Ureter (tissue), 1 donor: ENCODE measurements at places on chromosomes 1 and 21. TPM values are rescaled to one million over a fixed set of nuclear protein-coding genes. Genes with fewer than 3 reads are reported as not detected.

GRCh38 chr1:73604739-73605138 lies 593.2 kb downstream of the LRRIQ3 start:
- DNase-seq: no peak

- no peak for DNase-seq
Observed at GRCh38 chr1:7948960-7949359, 8.3 kb upstream of the TNFRSF9 start.

Gene C8B
- total RNA-seq: not detected

- DNase-seq: no peak
Observed at GRCh38 chr1:2855206-2856065, 53.9 kb upstream of the TTC34 start.

- DNase-seq: peak; percentile 66
Observed at GRCh38 chr1:38559446-38560165, 300.0 kb downstream of the RRAGC start.

Gene PSMD4
- 120 TPM for total RNA-seq

- DNase-seq: no peak
Observed at GRCh38 chr1:232143315-232143886, 486.5 kb downstream of the SIPA1L2 start.

Gene SPRR2G
- not detected for total RNA-seq

DNA sequence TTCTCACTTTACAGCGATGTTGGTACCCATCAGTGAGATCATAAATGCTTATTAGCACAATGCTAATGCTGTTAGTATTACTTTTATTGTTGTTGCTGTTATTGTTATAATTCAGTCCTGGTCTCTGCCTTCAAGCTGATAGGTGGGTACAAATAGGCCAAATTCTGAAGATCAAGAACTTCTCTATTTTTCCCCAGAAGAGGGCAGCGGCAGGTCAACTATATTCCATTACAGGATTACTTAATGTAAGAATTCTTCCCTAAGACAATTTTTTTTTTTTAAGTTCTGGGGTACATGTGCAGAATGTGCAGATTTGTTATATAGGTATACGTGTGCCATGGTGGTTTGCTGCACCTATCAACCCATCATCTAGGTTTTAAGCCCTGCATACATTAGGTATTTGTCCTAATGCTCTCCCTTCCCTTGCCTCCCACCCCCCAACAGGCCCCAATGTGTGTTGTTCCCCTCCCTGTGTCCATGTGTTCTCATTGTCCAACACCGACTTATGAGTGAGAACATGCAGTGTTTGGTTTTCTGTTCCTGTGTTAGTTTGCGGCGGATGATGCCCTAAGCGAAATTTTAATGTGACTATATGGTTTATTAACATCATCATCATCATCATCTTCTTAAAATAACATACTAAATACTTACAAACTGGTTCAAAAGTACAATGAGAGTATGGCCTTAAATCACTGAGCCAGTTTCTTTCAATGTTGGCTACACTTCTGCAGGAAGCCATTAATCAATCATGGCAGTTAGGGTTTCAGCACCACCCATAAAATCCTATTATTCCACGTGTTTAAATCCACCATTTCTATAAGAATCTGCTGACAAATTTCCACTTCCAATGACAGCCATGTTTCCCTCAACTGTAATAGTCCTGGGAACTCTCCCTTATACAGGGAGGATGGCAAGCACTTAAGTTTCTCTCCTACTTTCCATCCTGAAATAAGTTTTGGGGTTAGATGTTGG lies 19.2 kb downstream of the SLC19A2 start:
- no peak for DNase-seq

DNA sequence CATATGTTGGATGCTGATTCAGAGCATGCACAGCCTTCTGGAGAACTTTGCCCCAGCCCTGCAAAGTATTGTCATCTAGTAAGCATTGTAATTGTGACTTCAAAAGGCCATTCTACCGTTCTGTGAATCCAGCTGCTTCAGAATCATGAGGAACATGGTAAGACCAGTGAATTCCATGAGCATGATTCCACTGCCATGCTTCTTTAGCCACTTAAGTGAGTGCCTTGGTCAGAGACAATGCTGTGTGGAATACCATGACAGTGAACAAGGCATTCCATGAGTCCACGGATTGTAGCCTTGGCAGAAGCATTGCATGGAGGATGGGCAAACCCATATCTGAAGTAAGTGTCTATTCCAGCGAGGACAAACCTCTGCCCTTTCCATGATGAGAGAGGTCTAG lies 123.7 kb downstream of the S1PR1 start:
- no peak for DNase-seq

Gene AMY1B
- not detected for total RNA-seq

GRCh38 chr1:45001011-45001481 lies 10.1 kb downstream of the HECTD3 start:
- DNase-seq: no peak

DNA sequence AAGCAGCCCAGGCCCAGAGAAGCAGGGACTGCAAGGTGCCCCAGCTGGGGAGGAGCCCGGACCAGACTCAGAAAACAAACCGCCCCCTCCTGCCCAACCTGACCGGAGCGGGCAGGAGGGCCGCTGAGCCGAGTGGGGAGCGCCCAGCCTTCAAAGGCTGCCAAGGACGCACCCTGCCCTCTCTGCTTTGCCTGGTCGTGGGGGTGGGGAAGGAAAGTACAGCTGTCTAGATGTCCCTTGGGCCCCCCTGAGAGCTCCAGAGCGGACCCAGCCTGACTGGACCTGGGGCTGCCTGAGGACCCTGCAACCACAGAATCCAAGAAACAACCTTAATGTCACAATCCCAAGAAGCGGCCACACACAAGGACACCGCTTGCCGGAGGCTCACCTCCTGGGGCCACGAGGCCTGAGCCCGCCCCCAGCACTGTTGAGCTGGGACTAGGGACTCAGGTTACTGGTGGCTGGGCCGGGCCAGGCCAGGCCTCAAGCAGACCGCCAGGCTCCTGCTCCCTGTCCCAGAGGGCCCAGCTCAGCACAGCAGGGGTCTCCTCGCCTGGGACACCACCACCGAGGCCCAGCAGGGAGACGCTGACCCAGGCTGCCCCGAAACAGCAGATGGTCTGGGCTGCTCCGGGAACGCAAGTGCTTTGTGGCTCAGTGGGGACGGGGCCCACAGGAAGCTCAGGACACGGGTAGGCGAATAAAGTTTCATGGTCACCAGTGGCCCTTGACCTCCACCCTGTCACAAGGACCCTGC lies 1.4 kb downstream of the DVL1 start:
- no peak for DNase-seq

Gene SAMD11
- 13.9 TPM for total RNA-seq

- no peak for DNase-seq
Observed at GRCh38 chr1:234597894-234598293, 12.1 kb downstream of the IRF2BP2 start.

- DNase-seq: no peak
Observed at GRCh38 chr1:2951856-2952255, 69.4 kb upstream of the ACTRT2 start.

Gene KRTAP11-1
- not detected for total RNA-seq

Gene RNU1-4
- 1,626 TPM for total RNA-seq

Gene RHEX
- 27.1 TPM for total RNA-seq

- DNase-seq: no peak
Observed at GRCh38 chr21:29271927-29272333, 26.8 kb upstream of the BACH1 start.

Gene ZYG11A
- 0.23 TPM for total RNA-seq

- DNase-seq: no peak
Observed at GRCh38 chr1:235442788-235443429, 61.3 kb downstream of the B3GALNT2 start.

Gene DYNLT4
- total RNA-seq: 0.52 TPM

Gene RGS13
- 0.62 TPM for total RNA-seq

DNA sequence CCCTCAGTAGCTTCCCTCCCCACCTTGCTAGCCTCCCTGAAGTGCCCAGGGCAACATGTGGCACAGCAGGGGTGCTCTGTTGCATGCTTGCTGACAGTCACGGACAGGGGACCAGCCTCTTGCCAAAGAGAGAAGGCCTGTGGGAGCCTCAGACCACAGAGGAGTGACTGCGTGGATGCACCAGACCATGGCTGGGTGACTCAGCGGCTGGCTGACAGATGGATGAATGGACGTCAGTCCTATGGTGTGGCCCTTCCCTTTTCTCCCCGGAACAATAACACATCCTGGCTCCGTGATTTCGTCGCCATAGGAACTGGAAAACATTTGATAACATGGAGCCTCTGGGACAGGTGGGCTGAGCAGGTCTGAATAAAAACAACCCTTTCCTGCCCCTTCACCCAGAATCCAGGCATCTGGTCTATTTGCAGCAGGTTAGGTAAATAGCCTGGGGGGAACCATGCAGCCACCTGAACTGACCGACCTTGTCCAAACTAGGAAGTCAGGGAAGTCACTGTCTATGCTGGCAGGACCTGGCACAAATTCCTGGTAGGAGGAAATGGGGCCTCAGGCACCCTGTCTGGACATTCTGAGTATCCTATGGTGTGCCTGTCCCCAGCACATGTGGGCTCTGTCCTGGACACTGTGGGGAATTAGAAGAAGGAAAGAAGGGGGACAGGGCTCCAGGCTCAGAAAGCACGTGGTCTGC lies 53.3 kb downstream of the NENF start:
- DNase-seq: peak; percentile 75

DNA sequence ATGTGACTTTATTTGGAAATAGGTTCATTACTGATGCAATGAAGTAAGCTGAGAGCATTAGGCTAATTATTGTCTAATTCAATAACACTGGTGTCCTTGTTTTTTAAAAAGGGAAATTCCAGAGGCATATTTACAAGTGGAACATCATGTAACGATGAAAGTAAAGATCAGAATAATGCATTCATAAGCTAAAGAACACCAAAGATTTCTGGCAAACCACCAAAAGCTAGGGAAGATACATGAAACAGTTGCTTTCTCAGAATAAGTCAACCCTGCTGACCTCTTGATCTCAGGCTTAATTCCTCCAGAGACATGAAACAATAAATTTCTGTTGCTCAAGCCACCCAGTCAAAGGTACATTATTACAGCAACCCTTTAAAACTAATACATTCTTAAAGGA lies 20.3 kb upstream of the IFI16 start:
- DNase-seq: no peak

DNA sequence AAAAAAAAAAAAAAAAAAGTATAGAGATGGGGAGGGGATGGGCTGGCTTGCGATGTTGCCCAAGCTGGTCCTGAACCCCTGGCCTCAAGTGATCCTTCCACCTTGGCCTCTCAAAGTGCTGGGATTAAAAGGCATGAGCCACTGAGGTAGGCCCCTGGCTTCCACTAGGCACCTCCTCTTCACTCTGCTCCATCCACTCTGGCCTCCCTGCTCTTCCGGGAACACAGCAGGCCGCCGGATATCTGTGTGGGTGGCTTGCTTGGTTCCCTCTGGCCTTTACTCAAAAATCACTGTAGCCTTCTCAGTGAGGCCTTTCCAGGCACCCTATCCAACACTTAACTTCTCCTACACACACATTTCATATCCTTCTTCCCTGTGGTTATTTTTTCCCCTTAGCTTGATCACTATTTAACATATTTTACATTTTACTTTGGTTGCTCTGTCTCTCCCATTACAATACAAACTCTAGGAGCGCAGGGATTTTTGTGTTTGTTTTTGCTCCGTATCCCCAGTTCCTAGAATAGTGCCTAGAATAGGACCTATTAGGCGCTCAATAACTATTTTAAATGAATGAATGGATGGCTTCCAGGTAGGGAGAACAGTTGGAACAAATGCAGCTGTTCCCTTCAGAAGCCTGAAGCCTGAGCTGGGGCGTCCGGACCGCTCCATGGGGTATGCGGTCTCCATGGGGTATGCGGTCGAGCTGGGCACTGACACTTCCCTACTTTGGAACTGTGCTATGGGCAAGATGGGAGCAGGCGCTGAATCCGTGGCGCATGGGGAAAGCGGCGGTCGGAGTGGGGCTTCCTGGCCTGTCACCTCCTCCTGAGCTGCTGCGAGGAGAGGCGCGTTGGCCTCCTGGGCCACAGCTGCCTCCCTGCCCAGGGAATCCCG lies 46.7 kb downstream of the H3-3A start:
- no peak for DNase-seq

Gene MOB3C
- 27.9 TPM for total RNA-seq

Gene TACSTD2
- total RNA-seq: 549 TPM
